Stimulated activated naive B cell treated with anti-CD40 and anti-IgM and Interleukin-4, amounts not matched to agents 10 μg/mL and 1 μg/mL and 100 μg/mL, for 72 hours (primary cell): ENCODE measurements at places on chromosomes 2 and 18.

DNA sequence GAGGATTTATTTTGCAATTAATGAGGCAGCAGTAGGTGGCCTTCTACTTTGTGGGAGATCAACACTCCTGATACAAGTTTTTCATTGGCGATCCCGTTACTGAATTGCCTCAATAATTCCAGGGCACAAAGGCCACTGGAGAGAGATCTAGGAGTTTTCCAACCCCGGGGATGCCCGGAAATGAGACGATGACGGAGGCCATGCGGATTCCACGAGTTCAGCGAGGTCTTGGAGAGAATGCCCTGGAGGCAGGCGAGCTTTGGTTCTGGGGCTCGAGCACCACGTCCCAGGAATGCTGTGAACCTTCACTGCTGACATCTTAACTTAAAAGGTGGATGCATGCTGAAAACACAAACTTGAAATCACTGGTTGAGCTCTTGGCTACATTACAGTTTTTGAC is 74.2 kb downstream of the LDLRAD4 start:
- H3K27ac ChIP-seq = no peak overlapping the region
- no peaks in the 10 kb centered on the region for H3K36me3 ChIP-seq
- H3K27me3 ChIP-seq = no peaks in the 10 kb centered on the region
- H3K4me1 ChIP-seq = no peaks in the 10 kb centered on the region

DNA sequence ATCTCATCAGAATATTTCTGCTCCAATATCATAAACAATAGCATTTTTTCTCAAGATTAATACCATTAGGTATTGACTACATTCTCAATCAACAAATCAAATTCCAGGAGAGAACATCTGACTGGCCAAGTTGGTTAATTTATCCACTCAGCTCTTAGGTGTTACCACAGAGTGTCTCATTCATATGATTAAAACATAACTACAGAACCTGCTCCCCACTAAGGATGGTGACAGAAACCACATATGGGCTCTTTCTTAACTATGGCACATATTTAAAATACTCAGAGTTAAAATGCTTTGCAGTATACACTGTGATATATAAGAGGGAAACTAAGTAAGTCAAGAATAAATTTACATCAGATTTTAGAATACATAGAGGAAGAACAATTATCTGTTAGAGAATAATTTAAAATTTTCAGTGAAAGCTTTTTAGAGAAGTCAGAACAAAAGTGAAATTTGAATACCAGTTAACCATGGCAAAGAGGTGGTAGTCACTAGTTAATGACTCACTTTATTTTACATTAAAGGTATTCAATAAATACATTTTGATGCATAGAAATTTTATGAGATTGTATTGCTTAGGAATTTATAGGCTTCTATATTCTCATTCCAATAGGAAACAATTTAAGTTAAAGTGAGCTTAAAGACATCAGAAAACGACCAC is 1120.8 kb upstream of the TMEFF2 start:
- no peaks in the 10 kb centered on the region for H3K27me3 ChIP-seq
- peak overlapping the region; percentile 25 for H3K27ac ChIP-seq
- H3K4me1 ChIP-seq = peaks cover 13% of the 10 kb centered on the region
- no peaks in the 10 kb centered on the region for H3K36me3 ChIP-seq

DNA sequence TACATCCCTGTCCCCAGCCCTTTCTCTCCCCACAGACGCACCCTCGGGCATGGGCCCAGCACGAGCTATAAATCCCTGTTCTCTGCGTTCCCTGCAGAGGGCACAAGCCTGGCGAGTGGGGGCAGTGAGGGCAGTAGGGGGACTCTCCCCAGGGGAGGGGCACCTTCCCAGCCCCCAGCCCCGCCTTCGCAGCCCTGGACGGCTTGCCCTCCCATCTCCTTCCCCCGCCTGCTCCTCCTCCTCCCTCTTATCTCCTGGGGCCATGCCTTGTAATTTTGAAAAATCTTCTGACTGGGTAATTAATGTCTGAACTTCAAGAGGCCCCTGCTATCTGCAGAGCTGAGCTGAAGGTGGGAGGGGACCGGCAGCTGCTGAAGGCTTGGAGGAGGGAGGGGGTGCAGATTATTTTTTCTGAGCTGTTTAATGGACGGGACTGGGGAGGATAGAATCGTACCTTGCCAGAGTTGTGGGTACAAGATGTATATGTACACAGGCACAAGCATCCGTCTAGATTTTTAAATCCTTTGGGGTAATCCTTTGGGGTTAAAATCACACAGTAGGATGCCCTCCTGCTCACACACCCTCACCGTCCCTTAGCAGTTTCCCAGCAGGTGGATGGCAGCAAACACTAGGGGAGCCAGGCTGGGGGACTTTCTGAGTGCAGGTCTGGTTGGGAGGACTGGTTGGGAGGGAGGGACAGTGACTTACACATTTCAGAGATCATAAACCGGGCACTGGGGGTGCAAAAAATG is 121.9 kb downstream of the SMAD7 start:
- peaks cover 26% of the 10 kb centered on the region for H3K36me3 ChIP-seq
- peaks cover 25% of the 10 kb centered on the region for H3K4me1 ChIP-seq
- peaks cover 9% of the 10 kb centered on the region for H3K27me3 ChIP-seq
- DNase-seq = no peak
- no peak overlapping the region for H3K4me3 ChIP-seq

DNA sequence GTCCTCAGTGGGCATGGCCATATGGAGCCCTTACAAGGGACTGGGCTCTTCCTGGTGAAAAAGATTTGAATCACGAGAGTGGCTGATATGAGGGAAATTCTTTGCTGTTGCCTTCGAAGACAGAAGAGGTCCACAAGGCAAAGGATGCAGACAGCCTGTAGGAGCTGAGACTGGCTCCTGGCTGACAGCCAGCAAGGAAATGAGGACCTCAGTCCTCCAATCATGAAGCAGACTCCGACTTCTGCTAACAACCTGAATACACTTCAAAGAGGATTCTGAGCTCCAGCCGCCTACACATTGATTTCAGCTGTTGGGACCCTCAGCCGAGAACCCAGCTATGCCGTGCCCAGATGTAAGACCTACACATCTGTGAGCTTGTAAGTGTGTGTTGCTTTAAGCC is 3.0 kb upstream of the ST8SIA5 start:
- H3K27me3 ChIP-seq = peaks cover 53% of the 10 kb centered on the region
- H3K27ac ChIP-seq = no peak overlapping the region
- no peak for DNase-seq
- H3K36me3 ChIP-seq = no peaks in the 10 kb centered on the region

- H3K36me3 ChIP-seq = no peaks in the 10 kb centered on the region
- no peak overlapping the region for H3K4me3 ChIP-seq
- no peaks in the 10 kb centered on the region for H3K27me3 ChIP-seq
- no peak for DNase-seq
- no peaks in the 10 kb centered on the region for H3K4me1 ChIP-seq
Observed at GRCh38 chr2:128549094-128549493, 230.4 kb upstream of the HS6ST1 start.

DNA sequence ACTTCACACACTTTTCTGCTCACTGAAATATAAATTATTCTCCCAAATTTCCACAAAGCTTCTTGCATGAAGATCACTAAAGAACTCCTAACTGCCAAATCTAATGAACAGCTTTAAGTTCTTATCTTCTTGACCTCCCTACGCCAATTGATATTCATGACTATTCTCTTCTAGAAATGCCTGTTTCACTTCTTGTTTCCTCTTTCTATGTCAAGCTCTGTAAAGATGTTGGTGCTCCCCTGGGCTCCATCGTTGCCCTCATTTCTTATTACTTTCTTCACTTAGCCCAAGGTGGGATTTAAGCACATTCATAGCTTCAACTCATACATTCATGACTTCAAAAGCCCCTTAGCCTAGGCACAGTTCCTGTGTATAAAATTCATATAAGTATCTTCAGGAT is 9.2 kb upstream of the ANTXR1 start:
- H3K4me3 ChIP-seq = no peak overlapping the region
- no peak for DNase-seq
- H3K27me3 ChIP-seq = peaks cover 29% of the 10 kb centered on the region
- no peaks in the 10 kb centered on the region for H3K36me3 ChIP-seq
- peaks cover 6% of the 10 kb centered on the region for H3K4me1 ChIP-seq

GRCh38 chr2:45009928-45010701 is 863 bp upstream of the SIX2 start:
- H3K36me3 ChIP-seq = no peaks in the 10 kb centered on the region
- peaks cover 75% of the 10 kb centered on the region for H3K4me1 ChIP-seq
- peak overlapping the region; percentile 75 for H3K27ac ChIP-seq
- H3K4me3 ChIP-seq = peak overlapping the region; percentile 88
- H3K27me3 ChIP-seq = peaks cover 76% of the 10 kb centered on the region

GRCh38 chr2:233831011-233831721 is 23.2 kb downstream of the HJURP start:
- peaks cover 7% of the 10 kb centered on the region for H3K4me1 ChIP-seq
- H3K4me3 ChIP-seq = no peak overlapping the region
- H3K36me3 ChIP-seq = no peaks in the 10 kb centered on the region
- H3K27me3 ChIP-seq = no peaks in the 10 kb centered on the region
- H3K27ac ChIP-seq = peak overlapping the region; percentile 56

GRCh38 chr2:66587216-66587615 is 152.3 kb downstream of the MEIS1 start:
- no peak overlapping the region for H3K4me3 ChIP-seq
- H3K36me3 ChIP-seq = no peaks in the 10 kb centered on the region
- H3K4me1 ChIP-seq = no peaks in the 10 kb centered on the region
- H3K27ac ChIP-seq = no peak overlapping the region
- no peak for DNase-seq

DNA sequence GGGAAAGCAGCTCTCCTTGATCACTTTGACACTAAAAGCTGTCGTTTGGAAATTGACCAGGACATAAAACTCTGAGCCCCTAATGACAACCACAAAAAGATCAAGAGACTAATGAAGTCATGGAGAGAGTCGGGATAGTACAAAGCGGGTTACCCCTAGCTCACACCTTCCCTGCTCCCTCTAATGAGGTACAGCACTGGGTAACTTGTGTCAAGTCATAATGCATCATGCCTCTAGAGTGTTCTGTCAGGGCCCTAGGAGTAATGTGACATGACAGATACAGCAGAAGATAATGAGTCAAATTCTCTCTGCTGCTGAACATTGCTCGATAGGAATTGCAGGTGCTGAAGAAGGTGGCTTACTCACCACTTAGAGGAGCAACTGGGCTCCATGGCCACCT is 130.7 kb downstream of the AQP4 start:
- H3K27me3 ChIP-seq = no peaks in the 10 kb centered on the region
- no peaks in the 10 kb centered on the region for H3K4me1 ChIP-seq
- no peak for DNase-seq
- H3K27ac ChIP-seq = no peak overlapping the region

DNA sequence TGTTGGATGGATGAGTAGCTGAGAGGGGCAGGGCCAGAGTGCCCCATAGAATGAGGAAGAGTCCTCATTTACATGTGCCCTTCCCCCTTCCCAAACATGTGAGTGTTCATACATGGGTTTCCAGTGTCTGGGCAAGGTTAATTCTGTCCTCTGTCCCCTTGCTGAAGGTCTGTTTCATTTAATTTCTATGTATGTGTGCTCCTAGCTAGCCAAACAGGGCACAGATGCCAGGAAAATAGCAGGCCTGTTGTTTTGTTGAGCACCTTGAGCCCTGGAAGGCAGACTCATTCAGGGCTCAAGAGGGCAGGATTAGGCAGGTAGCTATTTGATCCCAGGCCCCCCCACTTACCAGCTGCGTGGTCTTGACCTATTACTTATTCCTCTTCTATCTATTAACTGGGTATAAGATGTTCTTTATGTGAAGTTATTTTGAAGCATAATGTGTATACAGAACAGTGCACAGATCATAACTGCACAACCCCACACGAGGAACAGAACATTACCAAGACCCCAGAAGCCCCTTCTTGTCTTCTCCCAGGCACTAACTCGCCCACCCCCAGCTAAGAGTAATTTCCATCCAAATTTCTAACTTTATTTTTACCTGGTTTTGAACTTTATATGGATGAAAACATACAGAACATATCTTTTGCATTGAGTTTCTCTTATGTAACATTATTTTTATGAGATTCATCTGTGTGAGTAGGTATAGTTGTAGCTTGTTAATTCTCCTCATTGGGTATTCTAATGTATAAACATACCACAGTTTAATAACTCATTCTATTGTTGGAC is 164.3 kb downstream of the RPIA start:
- DNase-seq = no peak
- peaks cover 44% of the 10 kb centered on the region for H3K36me3 ChIP-seq
- H3K27ac ChIP-seq = peak overlapping the region; percentile 99
- peaks cover 74% of the 10 kb centered on the region for H3K4me1 ChIP-seq
- no peaks in the 10 kb centered on the region for H3K27me3 ChIP-seq
- peak overlapping the region; percentile 94 for H3K4me3 ChIP-seq

- no peaks in the 10 kb centered on the region for H3K4me1 ChIP-seq
- H3K36me3 ChIP-seq = no peaks in the 10 kb centered on the region
- H3K4me3 ChIP-seq = no peak overlapping the region
- H3K27me3 ChIP-seq = peaks cover 18% of the 10 kb centered on the region
Observed at GRCh38 chr2:170842785-170843184, 26.1 kb downstream of the GAD1 start.

GRCh38 chr2:33275689-33276444 is 200.6 kb upstream of the RASGRP3 start:
- peaks cover 13% of the 10 kb centered on the region for H3K4me1 ChIP-seq
- no peak overlapping the region for H3K4me3 ChIP-seq
- H3K27me3 ChIP-seq = peaks cover 6% of the 10 kb centered on the region

GRCh38 chr2:128375454-128375853 is 56.8 kb upstream of the HS6ST1 start:
- no peak overlapping the region for H3K27ac ChIP-seq
- H3K27me3 ChIP-seq = no peaks in the 10 kb centered on the region
- DNase-seq = no peak
- H3K4me3 ChIP-seq = no peak overlapping the region
- no peaks in the 10 kb centered on the region for H3K36me3 ChIP-seq
- H3K4me1 ChIP-seq = no peaks in the 10 kb centered on the region

DNA sequence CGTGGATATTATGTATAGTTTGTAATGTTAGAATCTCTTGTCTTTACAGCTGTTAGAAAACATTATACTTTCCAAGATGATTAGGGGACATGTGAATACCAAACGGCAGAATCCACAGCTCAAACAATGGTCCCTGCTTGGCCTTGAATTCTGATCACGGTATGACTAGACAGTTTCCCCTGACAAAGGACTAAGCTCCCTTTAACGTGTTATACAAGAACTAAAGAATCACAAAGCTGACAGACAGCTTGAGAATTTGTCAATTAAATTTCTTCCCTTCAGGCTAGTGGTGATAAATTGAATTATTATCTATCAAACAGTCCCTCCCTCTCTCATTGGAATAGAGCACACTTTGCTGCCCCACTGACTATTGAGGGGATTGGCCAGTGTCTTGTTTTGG is 359.2 kb upstream of the ID2 start:
- no peaks in the 10 kb centered on the region for H3K4me1 ChIP-seq
- no peak overlapping the region for H3K4me3 ChIP-seq
- DNase-seq = no peak
- peaks cover 75% of the 10 kb centered on the region for H3K27me3 ChIP-seq
